ENCODE measurements at places on chromosomes 7 and 10.

DNA sequence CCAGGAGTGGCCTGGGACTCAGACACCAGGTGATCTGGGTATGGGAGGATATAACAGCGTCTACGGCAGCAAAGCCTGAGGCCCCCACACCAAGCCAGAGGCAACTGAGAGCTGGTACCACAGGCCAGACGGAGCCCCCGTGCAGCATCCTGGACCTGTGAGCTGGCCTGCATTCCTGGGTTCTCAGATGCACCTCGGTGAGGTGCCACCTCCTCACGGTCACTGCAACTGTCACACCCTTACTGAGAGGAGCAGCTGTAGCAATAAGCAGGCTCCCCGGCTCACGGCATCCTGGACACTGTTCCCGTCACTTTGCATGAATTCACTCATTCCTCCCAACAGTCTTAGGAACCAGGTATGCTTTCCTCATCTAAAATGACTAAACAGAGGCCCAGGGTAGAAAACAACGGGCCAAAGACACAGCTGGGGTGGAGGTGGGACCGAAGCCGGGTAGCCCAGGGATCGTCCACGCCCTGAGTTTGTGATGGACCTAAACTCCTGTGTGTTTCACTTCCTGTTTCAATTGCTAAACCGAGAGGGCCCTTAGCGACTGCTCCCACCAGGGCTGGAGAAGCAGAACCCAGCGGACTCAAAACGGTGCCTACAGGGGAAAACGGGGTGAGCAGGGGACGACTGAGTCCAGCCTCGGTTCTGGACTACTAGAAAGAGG is 98.7 kb downstream of the CTBP2 start:
- DNase-seq = no peak

GRCh38 chr10:115829521-115830205 is 443.3 kb downstream of the GFRA1 start:
- DNase-seq = peak; percentile 45

DNA sequence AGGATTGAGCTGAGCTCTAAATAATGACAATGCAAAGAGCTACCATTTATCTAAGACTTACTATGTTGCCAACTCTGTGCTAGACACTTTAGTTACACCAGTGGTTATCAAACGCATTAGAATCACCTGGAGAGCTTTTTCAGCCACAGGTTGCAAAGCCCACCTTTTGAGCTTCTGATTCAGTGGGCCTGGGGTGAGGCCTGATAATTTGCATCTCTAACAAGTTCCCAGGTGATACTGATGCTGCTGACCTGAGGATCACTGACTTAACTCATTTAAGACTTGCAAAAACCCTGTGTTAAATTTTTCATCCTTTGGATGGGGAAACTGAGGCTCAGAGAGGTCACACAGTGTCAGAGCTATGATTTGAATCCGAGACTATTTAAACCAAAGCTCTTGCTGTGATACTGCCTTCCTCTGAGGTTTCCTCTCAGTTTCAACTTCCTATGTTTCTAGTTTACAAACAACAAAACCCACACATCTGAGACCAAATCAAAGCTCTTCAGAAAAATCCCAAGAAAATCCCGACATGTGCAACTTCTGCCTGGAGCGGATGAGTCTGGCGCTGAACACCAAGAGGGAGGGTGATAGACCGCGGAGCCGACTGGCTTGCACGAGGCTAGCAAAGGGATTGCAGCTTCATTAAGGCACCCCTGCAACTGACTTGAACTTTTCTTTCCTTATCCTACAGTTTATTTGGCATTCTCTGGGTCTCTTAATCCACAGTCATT is 124.9 kb downstream of the CYP26A1 start:
- peak; percentile 32 for DNase-seq

- no peak for DNase-seq
Observed at GRCh38 chr10:74766501-74766900, 59.9 kb upstream of the KAT6B start.

GRCh38 chr7:801940-802381 is 30.3 kb upstream of the SUN1 start:
- DNase-seq = no peak
